Gastroesophageal sphincter (tissue), 4 donors: ENCODE measurements at places on chromosomes 1 and 21. TPM values are rescaled to one million over a fixed set of nuclear protein-coding genes. Genes with fewer than 3 reads are reported as not detected.

- ATAC-seq: no peak
Measured at GRCh38 chr1:66172272-66172671, 361.7 kb upstream of the SGIP1 start.

DNA sequence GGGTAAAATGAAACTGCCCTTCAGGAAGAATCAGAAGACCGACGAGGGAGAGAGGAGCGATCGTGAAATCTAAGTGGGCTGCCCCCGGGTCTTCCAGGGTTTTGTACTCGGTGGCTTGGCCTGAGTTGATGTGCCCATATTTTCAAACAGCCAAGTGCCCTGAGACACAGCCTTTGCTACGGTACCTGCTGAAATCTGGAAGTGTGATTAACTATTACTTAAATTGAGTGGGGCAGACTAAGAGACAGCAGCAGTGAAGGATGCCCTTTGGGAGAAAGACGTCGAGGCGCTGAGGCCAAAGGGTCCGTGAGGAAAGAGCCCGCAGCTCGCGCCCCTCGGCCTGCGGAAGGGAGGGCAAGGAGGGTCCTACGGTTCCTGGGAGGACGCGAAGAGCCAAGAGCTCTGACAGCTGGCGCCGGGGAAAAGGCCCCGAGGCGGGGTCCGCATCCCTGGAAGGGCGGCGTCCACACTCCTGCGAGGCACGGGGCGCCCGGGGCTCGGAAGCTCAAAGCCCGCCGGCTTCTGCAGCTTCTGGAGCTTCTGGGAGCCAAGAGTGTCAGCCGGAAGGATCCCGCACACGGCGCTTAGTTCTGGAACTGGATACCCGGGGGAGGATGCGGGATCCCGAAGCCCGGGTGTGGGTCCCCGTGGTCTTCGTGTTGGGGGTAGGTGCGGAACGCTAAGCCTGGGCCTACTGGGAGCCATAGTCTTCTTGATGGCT lies 15.4 kb upstream of the RNU1-4 start:
- no peak for ATAC-seq

DNA sequence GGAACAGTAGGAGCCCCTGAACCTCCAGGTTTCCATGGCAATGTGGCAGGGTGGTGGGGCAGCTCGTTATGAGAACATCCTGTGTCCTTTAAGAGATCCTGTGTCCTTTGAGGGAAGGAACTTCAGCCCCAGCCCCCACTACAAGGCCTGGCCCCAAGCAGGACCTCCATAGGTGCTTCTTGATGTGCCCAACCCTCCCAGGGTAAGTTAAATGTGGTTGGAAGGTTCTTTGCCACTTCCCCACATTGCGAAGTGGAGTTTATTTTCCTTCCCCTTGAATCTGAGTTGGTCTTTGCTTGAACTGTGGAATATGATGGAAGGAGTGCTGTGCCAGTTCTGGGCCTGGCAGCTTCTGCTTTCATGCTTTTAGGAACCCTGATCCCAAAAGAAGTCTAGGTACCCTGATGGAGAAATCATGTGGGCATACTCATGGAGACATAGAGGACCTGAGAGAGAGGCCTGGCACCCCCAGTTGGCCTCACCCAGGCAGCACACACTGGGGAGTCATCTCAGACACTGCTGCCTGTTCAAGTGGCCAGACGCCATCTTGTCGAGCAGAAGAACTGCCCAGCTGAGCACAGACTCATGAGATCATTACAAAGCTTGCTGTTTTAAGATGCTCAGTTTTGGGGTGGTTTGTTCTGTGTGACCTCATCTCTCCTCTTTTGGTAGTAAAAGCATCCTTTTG lies 44.1 kb upstream of the ACTL8 start:
- no peak for ATAC-seq

DNA sequence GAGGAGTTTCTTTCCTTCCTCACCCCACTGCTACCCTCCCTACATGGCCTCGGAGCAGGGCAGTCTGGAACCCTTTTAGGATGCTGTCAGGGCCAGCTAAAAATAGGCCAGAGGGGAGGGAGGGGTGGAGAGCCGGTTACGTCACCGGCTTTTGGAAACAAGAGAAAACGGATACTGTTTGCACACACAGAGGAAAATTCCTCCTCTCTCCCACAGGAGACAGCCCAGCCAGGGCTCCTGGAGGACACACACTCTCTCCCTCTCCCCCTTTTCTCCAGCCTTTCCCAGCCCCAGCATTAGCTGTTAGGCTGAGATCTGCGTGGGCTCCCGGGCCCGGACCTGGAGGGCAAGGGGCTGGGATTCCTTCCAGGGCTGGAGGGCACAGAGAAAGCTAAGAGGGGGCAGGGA lies 20.0 kb upstream of the ALDH4A1 start:
- ATAC-seq: peak; percentile 95

DNA sequence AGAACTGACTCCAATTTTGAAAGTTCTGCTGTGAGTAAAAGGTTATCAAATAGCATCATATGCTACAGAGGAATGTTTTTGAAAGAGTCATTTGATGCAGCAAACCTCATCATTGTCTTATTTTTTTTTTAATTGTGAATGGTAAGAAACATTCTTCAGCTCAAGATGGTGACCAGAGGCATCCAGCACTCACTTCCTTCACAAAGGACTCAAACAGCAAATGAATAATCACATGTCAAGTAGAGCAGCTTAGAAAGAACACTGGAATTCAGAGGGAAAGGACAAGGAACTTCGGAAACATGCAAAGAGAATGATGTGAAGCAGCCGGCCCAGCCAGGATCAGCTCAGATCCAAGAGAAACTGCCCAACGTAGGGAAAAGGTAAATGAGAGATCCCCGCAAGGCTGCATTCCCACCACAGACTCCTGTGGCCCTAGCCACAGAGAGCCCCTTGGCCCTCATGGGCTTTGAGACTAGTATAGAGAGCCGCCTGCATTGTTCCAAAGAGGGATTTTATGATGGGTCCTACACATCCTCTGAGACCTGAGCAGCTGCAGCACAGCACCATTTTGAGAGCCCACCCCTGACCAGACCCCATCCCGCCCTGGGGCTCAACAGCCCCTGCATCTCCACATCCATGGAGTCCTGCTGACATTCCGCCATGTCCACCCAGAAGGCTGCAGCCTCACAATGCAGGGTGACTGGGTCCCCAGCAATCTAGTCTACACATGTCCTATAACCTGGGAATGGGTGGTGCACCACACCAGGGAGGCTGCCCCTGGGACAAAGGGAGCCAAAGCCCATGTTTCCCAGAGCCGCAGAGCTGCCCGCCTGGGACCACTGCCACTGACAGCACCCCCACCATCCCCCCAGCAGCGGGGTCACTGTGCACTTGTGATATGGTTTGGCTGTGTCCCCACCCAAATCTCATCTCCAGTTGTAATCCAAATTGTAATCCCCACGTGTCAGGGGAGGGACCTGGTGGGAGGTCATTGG lies 21.2 kb upstream of the UTS2 start:
- ATAC-seq: no peak

- no peak for ATAC-seq
Measured at GRCh38 chr21:21971384-21971783, 973.2 kb downstream of the NCAM2 start.

GRCh38 chr1:186681121-186681520 lies 898 bp upstream of the PTGS2 start:
- no peak for ATAC-seq

DNA sequence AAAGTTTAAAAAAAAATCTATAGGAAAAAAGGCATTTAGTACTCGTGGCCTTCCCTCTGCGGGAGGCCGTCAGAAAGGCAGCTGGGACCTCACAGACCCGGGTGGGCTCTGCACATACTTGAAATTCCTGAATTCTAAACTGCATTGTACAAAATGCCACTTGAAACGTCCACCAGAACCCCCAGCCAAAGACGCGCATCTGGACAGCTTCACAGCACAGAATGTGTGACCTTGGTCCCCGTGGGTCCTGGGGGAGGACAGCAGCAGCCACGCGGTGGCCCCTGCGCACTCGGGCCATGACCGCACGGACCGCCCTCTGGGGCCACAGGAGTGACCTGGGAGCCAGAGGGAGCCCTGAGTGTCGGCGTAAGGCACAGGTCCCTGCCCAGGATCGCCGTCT lies 20.6 kb upstream of the MRPS14 start:
- no peak for ATAC-seq

- ATAC-seq: no peak
Measured at GRCh38 chr1:15035236-15035635, 118.3 kb upstream of the TMEM51 start.

GRCh38 chr1:204196068-204196795 lies at the start of gene KISS1:
Gene KISS1 (minus strand): TSS chr1:204196491. CDS start chr1:204192876, 3,615 bp downstream.
- ATAC-seq: no peak

- ATAC-seq: no peak
Measured at GRCh38 chr1:158180741-158181576, at the start of gene CD1D. Gene CD1D (plus strand): TSS chr1:158180895. CDS start chr1:158181102, 207 bp downstream.

DNA sequence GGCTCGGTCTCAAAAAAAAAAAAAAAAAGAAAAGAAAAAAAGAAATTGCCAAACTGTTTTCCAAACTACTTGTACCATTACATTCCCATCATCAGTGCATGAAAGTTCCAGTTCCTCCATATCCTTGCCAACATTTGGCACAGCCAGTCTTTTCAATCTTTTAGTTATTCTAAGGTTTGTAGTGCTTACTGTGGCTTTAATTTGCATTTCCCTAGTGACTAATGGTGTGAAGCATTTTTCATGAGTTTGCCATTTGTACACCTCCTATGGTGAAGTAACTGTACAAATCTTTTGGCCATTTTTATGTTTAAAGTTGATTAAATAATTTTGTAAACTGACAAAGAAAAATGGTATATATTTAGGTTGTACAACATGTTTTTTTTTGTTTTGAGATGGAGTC lies 70.7 kb downstream of the DEGS1 start:
- no peak for ATAC-seq

- no peak for ATAC-seq
Measured at GRCh38 chr1:77540501-77541161, 141.8 kb downstream of the ZZZ3 start.

DNA sequence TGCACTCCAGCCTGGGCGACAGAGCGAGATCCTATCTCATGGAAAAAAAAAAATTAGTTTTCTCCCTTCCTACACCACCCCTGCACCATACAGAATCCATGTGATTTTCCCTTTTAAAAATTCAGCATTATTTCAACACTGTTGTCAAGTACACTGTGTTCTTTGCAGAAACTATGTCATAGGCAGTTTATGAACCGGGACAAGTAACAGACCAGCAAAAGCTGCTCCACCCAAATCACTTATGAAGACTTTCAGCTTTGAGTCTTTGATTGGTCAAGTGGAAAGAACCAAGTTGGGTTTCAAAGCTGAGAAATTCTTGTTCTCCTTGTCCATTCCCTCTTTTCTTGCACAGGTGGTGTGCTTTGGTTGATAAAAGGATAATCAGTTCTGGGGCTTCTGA lies 173.0 kb downstream of the CDC7 start:
- ATAC-seq: peak; percentile 92

DNA sequence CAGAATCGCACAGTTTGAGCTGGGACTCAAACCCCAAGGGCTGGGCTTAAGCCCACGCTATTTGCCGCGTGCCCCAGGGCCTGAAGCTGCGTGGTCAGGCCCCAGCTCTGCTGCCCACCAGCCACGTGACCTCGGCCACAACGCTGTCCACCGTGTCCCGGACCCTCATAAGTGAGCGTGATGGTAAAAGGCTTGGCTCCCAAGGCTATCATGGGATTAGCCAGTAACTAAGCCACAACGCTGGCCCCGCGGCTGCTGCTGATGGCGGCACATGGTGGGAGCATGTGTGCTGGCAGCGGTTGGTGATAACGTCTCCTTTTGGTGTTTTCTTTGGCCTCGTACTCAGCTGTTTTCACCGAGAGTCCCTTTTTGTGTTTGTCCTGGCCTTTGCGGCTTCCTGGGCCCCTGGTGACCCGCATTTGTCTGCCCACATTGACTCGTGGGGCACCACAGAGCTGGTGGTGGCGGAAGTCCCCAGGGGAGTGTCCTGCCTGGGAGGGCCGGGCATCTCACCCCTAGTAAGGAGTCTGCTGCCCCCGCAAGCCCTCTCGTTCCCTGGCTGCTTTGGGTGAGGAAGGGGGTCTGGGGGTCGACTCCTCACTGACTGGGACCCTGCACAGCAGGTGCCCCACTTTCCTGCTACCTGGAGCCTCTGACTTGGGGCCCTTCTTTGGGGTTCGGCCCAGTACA lies 29.3 kb downstream of the PRKCZ start:
- ATAC-seq: no peak

The S100A5 gene
- not detected for total RNA-seq

The TSPAN1 gene
- 1.0 TPM for total RNA-seq

The AKNAD1 gene
- 2.5 TPM for total RNA-seq

The LHX8 gene
- not detected for total RNA-seq

The IBA57 gene
- total RNA-seq: 4.2 TPM

The TMPRSS2 gene
- 0.62 TPM for total RNA-seq

The CFAP57 gene
- not detected for total RNA-seq
